GM23248 (cell line): ENCODE measurements at places on chromosomes 4 and X.

- peak; percentile 69 for DNase-seq
These were observed 40.5 kb downstream of the ANXA5 start for GRCh38 chr4:121656269-121656641.

DNA sequence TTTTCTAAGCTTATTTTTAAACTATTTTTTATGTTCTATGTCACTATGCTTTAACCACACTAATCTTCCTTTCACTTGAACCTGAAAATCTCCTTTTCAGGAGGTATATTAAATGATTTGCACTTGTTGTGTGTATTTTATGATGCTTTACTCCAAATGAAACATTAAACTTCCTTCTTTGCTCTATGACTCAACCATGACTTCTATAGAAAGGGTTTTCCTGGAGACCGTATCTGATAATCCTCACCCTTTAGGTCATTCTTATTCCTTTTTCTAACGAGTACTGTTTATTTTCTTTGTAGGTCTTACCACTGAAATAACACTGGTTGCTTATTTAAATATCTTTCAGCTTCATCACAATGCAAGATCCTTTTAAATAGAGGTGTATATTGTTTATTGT lies 1163.2 kb downstream of the PCDH18 start:
- DNase-seq: no peak

DNA sequence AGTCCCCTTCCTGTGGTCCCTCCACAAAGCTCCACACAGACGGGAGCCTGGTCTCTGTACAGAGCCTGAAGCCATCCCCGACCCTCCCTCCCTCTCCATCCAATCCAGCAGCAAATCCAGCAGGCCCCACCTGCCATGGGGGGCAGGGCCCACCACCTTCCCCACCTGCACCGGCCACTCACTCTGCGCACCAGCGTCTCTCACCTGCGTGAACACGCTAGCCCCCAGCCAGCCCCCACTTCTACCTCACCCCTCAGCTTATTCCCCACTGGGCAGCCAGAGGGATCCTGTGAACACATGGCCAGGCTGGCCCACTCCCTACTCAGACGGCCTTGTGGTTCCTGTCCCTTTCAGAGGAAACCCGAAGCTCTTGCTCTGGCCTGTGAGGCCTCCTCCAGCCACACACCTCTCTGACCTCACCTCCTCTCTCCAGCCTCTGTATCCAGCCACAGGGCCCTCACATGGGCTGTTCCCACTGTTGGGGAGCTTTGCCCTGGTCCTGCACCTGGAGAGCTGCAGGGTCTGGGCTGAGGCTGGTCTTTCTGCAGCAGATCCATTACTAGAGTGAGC lies 70.9 kb downstream of the WFS1 start:
- no peak for DNase-seq

GRCh38 chr4:184281231-184282139 lies 63.8 kb upstream of the ENPP6 start:
- DNase-seq: no peak

DNA sequence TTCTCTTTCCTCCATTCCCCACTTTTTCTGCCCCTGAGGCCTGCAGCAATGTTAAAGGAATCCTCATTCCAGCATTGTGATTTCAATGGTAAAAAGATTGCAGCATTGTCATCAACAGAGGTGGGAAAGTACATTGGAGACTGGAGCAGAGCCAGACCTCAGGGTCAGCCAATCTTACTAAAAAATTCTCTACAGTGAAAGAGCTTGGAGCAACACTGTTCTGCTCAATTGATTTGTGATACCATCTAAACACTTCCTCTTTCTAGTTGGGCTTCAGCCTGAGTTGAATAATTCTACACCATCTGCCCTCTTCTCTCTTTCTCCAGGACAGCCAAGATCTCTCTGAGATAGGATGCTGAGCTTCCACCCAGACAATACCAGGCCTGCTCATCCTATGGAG lies 176.5 kb downstream of the AR start:
- DNase-seq: no peak
